AG10803 (cell line): ENCODE measurements at places on chromosomes 5 and 9.
A peak's percentile ranks its signal among the peaks of the same experiment; 100 is the strongest.

- no peak for DNase-seq
Observed at GRCh38 chr5:6744841-6745705, 31.8 kb downstream of the TENT4A start.

DNA sequence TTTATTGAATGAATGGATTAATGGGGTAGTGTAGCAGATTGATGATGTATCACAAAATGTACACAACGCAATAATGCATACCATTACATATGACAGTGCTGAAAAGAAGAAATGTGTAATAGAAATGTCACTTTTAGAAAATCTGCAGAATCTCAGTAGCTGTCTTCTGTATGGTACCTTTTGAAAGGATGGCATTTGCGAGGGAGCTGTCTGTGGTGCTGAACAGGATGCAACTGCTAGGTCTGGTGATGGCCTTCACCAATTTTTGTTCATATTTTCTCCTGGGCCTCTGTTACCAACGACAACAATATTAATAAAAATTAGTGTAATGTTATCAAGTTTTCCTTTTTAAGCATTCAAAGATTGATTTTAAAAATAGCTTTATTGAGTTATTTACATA lies 36.2 kb upstream of the OTULIN start:
- DNase-seq = peak; percentile 43

DNA sequence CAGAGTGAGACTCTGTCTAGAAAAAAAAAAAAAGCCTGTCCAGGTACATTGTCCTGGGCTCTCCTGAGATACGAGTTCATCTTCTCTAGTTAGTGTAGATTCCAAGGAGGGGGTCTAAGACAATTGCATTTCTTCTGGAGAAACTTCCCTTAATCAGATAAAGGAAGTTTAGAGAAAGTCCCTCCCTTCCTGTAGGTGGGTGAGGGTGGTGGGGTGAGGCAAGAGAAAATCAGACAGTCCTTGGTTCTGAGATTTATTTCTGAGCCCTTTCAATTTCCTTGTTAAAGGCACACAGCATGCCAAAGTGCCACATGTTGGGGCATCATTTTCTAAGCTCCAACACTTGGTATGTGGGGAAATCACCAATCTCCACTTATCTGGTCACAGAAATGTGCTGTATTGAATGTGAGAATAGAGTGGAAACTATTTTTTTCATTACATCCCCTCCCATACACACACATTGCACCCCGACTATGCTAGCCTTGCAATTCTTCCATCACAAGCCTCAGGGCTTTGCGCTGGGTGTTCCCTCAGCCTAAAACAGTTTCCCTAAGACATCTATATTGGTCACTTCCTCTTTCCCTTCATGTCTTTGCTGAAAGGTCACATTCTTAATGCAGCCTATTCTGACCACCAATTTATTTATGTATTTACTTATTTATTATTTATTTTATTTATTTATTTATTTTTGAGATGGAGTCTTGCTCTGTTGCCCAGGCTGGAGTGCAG lies 5.1 kb upstream of the TUT7 start:
- DNase-seq = no peak

DNA sequence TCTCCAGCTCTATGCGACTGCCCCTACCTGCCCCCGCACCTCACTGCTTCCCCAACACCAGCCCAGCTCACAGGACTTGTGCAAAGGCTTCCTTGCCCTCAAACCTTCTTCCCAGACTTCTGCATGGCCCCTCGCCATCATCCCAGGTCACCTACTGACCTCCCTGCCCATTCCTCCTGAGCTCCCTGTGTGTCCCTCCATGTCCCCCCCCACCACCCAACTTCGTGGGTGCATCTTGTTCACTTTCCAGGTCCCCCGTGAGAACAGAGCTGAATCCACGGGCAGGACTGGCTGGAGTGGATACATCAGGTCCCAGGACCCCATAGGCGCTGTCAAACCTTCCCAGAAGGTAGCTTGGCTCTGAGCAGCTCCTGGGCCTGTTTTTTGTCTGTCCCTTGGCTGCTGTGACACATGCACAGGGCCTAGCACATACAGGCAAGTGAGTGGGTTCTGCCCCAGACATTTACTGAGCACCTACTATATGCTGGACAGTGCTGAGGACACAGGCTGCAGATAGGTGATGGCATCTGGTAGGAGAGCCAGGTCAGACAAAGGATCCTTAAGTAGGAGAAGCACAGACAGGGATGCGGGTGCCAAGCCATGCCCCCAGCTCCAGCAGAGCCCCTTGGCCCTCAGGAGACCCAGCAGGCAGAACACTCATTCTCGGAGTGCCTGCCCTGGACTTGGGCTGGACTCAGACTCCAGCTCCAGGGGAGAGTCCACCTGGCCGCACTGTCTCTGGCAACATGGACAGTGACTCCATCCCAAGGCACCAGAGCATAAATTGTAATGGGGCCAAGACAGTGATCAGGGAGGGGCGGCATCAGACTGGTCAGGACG lies 15.0 kb downstream of the NINJ1 start:
- DNase-seq = no peak

DNA sequence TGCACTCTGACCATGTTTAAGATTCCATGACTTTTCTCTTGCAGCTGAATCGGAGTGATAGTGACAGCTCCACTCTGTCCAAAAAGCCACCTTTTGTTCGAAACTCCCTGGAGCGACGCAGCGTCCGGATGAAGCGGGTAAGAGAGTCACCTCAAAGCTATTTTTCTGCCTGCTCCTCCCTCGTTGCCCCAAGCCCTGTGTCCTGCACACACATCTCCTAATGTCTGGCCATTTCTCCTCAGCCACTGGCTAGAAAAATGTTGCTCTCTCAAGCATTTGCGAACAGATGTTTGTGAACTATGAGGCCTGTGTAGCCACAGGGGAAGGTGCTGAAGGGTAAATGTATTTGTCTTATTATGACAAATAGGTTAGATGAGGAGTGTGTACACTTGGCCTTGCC lies 25.7 kb upstream of the RARS1 start:
- DNase-seq = no peak

- no peak for DNase-seq
Observed at GRCh38 chr5:96440185-96440538, 7.1 kb upstream of the PCSK1 start.

DNA sequence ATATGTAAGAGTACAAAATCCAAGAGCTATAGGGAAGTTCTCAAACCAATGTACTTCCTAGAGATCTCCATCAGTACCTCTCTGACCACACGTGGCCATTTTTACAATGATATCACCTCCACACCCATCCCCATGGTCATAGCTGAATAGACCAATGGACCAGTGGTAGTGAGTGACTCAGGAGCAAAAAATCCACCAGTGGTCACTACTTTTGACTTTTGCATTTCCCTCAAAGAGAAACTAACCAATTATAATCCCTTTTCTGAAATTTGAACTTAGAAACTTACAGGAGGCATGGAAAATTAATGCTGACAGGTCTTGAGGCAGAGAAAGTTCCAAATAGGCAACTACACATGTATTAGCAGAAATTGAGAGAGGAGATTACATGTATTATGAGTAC lies 238.4 kb downstream of the TRPM3 start:
- DNase-seq = no peak

DNA sequence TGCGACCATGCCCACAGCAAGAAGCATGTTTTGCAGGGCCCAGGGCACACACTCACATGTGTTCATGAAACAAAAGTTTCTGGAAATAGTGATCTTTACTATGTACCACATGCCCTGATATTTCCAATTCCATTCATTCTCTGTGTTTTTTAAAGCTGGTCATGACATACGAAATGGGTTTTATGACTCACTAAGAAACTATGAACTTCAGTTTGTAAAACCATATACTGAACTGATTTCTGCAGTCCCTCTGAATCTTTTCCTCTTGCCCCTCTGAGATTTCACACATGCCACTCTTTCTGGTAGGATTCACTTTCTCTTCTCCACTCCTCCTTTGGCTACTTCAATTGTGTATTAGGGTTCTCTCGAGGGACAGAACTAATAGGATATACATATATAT lies 416.1 kb upstream of the TRPC7 start:
- peak; percentile 69 for DNase-seq

DNA sequence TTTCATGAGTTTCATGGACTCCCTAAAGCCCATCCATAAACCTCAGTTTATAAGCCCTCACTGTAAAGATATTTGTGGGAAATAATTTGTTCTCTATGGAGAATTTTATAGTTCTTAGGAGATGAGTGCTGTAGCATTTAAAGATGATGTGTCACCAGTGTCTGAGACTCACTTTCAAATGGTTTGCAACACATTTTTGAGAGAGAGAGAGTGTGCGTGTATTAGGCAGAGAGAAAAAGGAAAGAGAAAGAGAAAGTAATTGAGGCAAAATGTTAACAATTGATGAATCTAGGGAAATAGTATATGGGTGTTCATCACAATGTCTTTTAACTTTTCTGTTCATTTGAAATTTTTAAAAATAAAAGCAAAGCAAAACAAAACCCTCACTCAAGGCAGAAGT lies 479.0 kb downstream of the ZSWIM6 start:
- DNase-seq = peak; percentile 22

- no peak for DNase-seq
Observed at GRCh38 chr5:10301266-10301665, 6.4 kb downstream of the CMBL start.

DNA sequence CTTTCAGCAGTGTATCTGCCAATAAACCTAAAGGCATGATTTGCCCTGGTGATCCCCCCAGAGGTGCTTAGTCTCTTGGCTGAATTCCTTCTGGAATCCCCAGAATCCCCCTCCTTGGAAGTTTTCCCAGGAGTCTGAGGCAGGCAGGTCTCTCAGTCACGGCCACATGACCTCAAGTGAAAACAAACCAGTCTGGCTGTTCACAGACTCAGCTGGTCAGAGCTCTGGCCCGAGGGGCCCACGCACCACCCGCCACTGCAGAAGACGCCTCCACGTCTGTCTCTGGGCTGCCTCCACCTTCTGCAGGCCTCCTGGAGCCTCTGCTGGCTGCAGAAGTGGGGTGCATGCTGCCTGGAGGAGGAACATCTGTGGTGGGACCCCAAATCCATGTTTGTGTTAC lies 52.5 kb downstream of the HRH2 start:
- no peak for DNase-seq

DNA sequence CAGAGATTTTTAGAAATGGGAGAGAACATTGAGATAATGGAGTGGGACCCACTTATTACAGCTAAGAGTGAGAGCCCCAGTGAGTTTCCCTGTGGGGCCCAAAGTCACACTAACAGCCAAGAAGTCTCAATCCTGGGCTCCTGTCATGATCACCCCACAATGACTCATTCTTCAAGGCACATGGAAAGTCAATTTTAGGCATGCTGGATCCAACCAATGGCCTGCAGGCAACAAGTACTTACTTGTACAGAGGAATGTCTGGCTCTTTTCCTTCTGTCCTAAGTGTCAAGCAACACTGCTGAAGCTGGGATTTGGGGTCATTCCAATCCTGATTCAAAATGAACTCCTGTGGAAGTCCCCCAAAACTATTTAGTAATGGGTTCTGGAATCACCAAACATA lies 123.1 kb downstream of the DROSHA start:
- peak; percentile 78 for DNase-seq

DNA sequence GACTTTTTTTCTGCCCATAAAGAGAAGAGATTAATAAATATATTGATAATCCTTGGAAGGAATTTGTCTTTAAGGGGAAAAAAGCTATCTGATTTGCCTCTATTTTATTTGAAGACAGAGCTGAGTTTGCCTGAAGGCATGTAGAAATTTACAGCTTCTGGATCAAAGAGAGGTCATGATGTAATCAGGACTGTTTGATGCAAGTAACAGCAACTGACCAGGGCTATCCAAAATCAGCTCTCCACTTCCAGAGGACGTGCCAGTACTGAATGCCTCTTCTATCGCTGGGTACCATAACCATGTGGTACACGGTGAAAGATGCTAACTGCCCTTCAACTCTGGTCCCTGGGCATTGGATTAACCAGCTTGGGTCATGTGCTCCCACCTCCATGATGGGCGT lies 90.6 kb downstream of the ZFAND5 start:
- DNase-seq = no peak

DNA sequence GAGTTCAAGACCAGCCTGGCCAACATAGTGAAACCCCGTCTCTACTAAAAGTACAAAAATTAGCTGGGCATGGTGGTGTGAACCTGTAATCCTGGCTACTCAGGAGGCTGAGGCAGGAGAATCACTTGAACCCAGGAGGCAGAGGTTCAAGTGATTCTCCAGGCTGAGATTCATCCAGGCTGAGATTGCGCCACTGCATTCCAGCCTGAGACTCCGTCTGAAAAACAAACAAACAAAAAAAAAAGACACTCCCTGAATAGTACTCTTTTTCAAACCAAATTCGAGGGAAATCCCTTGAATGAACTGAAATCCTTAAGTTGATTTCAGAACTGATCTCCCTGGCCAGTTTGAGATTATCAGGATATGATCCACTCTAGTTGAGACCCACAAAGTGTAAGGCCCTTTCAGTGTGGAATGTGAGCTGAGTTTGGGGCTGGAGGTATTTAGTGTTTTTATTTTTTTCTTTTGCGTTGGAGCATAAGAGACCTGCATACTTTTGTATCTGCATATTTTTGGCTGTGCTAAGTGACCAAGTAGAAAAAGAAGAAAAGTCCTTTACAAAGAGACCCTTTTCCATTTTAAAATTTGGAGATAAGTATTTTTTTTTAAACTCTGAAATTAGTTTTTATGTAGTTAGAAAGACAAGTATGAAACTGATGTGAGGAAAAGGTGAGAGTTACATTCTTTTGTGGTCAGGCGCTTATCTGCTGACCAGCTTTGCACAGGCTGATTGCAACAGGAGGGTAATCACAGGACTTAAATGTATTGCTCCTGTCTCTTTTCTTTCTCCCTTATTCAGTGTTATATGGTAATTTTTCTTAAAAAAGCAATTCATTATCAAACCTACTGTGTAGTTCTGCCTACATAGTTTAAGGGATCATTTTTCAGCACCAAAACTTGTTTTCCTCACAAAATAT lies 42.9 kb downstream of the TMEFF1 start:
- peak; percentile 26 for DNase-seq

- no peak for DNase-seq
Observed at GRCh38 chr5:143059976-143060765, 290.0 kb downstream of the ARHGAP26 start.

GRCh38 chr9:209143-209758 lies 5.4 kb upstream of the DOCK8 start:
- DNase-seq = no peak

DNA sequence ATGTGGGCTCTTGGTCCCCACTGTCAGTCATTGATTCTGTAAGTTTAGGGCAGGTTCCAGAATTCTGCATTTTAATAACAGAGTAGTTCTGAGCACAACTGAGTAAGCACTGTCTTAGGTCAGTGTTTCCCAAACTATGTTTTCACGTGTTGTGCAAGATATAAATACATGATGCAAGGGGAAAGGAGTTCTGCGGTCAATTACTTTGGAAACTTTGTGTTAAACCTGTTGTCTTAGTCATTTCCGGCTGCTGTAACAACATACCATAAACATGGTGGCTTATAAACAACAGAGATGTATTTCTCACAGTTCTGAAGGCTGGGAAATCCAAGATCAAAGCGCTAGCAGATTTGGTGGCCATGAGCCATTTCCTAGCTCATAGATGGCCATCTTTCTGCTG lies 69.8 kb downstream of the EQTN start:
- peak; percentile 59 for DNase-seq

GRCh38 chr9:79477955-79478771 lies 93.6 kb upstream of the TLE4 start:
- DNase-seq = peak; percentile 50

- DNase-seq = no peak
Observed at GRCh38 chr9:113179839-113180238, 29.0 kb downstream of the SLC31A2 start.

GRCh38 chr5:78624011-78624541 lies 24.5 kb downstream of the LHFPL2 start:
- DNase-seq = no peak

GRCh38 chr5:1098986-1099597 lies 12.8 kb downstream of the SLC12A7 start:
- DNase-seq = no peak

GRCh38 chr9:35353731-35354365 lies 136.1 kb upstream of the RUSC2 start:
- peak; percentile 32 for DNase-seq

- no peak for DNase-seq
Observed at GRCh38 chr9:33906769-33907168, 89.8 kb downstream of the UBE2R2 start.
